ENCODE measurements at places on chromosomes 6 and 20. TPM values are rescaled to one million over a fixed set of nuclear protein-coding genes. Genes with fewer than 3 reads are reported as not detected.

Gene RRAGD
- total RNA-seq, result 39.9 TPM

Gene ULBP2
- 3.2 TPM for total RNA-seq

Gene GINS1
- total RNA-seq, result 12.1 TPM

Gene IL17F
- not detected for total RNA-seq

Gene EMILIN3
- 4.8 TPM for total RNA-seq

Gene MPIG6B
- total RNA-seq, result not detected

Gene CFAP206
- 6.5 TPM for total RNA-seq

Gene GHRH
- total RNA-seq, result not detected

Gene PAX1
- total RNA-seq, result not detected

Gene GTSF1L
- not detected for total RNA-seq

Gene PRDM13
- total RNA-seq, result 4.7 TPM

Gene GABRR1
- 0.09 TPM for total RNA-seq

Gene MYL9
- total RNA-seq, result 0.36 TPM

Gene TRIM15
- not detected for total RNA-seq

Gene VGLL2
- not detected for total RNA-seq

Gene DCDC2
- total RNA-seq, result 2.6 TPM

Gene C20orf204
- total RNA-seq, result 3.8 TPM

Gene LGSN
- not detected for total RNA-seq

Gene XRN2
- 55.8 TPM for total RNA-seq

Gene FHL5
- 6.4 TPM for total RNA-seq

Gene CEP85L
- total RNA-seq, result 40.9 TPM

Gene SLC2A10
- 8.0 TPM for total RNA-seq

Gene NRSN1
- total RNA-seq, result 26.8 TPM

Gene TP53TG5
- not detected for total RNA-seq

Gene NMBR
- total RNA-seq, result 2.5 TPM

Gene SYCP2
- total RNA-seq, result 4.2 TPM

Gene SMOC2
- 1.9 TPM for total RNA-seq

Gene CDSN
- not detected for total RNA-seq

Gene GGTLC1
- not detected for total RNA-seq

Gene EYS
- total RNA-seq, result 7.5 TPM

Gene SLC22A7
- total RNA-seq, result 0.36 TPM

Gene RFX6
- not detected for total RNA-seq

Gene DTNBP1
- total RNA-seq, result 7.3 TPM

Gene ULBP3
- 4.2 TPM for total RNA-seq

Gene MEP1A
- 0.09 TPM for total RNA-seq

Gene STMND1
- 0.36 TPM for total RNA-seq

Gene PLAGL2
- 3.5 TPM for total RNA-seq

Gene BANF2
- not detected for total RNA-seq

Gene TLDC2
- total RNA-seq, result 0.54 TPM

Gene HSF2
- total RNA-seq, result 48.4 TPM

Gene SLC52A3
- total RNA-seq, result 0.36 TPM

Gene ADGRF1
- total RNA-seq, result under 0.01 TPM

Gene SNAP25
- total RNA-seq, result 79.8 TPM

Gene CALHM4
- not detected for total RNA-seq

Gene PIGT
- 24.0 TPM for total RNA-seq

Gene BTN1A1
- not detected for total RNA-seq

Gene PAK5
- total RNA-seq, result 27.8 TPM

Gene HLA-DMB
- 1.5 TPM for total RNA-seq

Gene ID4
- total RNA-seq, result 118 TPM

Gene ECT2L
- total RNA-seq, result 0.45 TPM

Measured in cerebellum (tissue), 4 donors.